Activated T-helper 1 cell treated with anti-CD3 and anti-CD28 coated beads, Interleukin-2, amount 50 U/mL, for 16 hours (primary cell): ENCODE measurements at places on chromosomes 1 and 21.

- no peak for DNase-seq
These were observed 99.6 kb upstream of the ZC3H11B start for GRCh38 chr1:219712506-219712905.

DNA sequence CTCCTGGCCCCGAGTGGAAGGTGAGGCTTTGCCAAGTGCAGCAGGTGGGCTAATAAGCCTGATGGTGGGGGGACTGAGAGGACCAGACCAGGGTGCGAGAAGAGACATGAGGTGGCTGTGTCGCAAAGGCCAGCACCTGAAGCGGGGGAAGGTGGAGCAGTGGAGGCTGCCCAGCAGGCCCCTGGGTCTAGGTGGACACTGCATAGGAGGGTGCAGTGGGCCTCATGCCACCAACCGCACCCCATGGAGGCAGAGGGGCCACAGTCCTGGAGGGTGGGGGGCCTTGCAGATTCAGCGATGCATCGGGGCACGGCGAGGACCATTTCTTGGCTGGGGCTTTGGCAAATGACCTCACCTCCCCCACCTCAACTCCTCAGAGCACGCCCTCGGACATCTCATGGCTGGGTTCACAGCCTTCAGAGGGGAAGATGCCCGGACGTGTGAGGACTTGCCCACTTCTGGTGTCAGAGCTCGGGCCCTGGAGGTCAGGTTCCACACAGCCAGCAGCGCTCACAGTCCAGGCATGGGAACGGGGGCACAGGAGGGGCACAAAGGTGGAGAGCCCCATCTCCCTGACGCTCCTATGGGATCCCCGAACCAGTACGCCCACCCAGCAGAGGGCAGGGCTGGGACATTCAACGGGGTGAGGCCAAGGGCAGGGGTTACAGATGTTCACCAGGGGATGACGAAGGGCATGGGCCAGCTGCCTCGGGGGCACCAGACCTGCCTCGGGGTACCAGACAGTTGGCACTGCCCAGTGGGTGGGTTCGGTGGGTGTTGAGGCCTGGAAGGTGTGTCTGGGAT, 35.4 kb downstream of the UBE2G2 start:
- no peak for DNase-seq

- no peak for DNase-seq
These were observed 184.4 kb downstream of the PTGER3 start for GRCh38 chr1:70863239-70863638.

DNA sequence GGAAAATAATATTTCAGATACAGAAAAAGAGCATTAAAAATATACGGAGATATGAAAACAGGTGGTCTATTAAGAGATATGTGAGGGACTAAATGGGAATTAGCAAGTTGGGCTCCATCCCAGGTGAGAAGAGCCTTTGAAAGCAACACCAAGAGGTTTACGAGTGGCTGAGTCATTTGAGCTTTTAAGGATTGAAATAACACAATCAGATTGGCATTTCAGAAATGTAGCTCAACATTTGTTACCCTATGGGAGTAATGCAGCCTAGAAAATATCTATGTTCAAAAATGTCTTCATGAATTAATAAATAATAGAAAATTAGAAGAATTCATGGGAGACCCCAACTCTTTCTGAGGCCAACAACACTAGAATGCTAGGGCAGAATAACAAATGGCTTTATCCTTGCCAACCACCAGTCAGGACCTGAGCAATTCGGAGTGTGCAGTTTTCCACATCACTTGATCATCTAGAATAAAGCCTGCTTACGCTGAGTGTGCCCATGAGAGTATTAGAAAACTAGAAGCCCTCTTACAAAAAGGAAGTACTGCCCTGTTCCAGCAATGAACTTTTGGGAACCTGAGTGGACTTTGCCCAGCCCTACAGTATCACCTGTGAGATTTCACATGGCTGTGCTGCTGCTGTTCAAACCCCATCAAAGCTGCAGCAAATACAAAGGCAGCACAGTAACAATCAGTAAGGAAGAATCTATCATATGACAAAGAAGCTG, 538.0 kb upstream of the CAMK1G start:
- no peak for DNase-seq

DNA sequence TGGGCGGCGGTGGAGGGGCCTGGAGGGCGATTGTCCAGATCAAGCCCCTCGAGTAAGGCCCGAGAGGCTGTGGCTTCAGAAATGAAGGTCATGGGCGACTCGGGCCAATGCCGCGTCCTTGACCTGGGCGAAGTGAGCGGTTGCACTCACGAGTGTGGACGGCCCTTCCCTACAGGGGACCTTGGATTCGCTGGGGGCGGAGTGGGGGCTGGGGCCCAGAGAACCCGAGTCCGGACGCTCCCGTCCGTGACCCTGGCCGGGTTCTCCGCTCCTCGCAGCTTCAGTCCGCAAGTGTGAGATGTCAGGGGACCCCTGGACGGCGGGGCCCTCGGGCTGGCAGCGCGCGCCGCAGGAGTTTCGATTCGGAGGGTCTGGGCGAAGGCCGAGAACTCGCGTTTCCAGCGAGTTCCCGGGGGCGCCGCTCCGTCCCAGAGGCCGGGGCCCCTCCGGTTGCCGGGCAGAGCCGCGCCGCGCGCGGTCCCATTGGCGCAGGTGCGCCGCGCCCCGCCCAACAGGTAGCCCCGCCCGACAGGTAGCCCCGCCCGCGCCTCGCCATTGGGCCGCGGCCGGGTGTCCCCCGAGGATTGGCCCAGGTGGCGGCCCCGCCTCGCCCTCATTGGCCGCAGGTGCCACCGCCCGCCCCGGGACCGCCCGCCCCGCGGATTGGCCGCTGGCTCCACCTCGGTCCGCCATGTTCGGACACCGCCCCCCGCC, at the start of gene PRKCZ:
Gene PRKCZ, plus strand, starts transcription at position 694 of the 714 bp plus-strand sequence. CDS start 220 bp downstream, outside the sequence.
- peak; percentile 96 for DNase-seq

DNA sequence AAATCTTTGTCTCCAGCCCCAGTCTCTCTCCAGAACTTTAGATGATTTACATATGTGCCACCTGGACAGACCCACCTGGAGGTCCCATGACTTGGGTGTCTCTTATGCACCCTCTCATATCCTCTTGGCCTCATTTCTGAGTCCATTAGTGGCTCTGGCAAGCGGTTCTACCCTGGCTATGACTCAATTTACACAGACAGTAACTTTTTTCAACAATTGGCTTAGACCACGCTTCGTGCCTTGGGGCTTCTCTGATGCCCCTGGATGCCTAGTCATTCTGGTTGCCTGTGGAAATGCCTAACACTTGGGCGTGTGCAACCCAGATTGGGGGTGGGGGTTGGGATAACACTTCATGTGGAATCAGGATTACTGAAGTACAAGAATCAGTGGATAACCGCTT, 57.1 kb upstream of the GADD45A start:
- DNase-seq: no peak

- DNase-seq: no peak
These were observed 21.1 kb upstream of the GPR157 start for GRCh38 chr1:9149837-9150581.

GRCh38 chr1:60173006-60173405, 99.4 kb upstream of the C1orf87 start:
- DNase-seq: no peak
